SK-N-DZ (cell line): ENCODE measurements at places on chromosomes 11 and 22.

DNA sequence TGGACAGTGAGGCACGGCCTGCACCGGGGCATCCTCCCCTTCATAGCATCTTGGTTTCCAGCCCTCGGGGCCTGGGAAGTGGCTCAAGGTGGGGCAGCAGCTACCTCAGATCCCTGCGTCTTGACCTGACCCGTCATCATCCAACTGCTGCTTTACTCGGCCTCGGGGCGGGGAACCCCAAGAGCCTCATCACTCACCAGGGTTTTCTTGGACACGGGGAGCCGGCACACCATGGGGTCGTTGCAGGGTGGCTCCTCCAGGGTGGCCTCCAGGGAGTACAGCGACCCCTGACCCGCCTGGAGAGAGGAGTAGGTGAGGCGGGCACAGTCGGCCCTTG lies 651 bp downstream of the CTSF start:
- DNase-seq: no peak

DNA sequence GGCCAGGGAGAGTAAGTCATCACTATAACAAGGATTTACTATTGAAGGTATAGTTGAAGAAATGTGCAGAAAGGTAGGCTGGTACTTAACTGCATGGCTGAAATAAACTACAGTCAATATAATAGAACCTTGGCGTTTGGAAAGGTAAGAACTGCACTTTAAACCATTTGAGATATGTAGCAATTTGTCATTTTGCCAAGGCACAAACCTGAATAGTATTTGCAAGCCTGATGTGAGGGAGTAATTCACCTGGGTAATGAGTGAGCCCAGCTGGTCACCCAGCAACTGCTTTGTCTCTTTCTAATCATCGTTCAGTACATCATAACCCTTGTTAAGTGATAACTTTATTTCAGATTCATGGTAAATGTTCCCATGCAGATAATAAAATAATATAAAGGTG lies 62.3 kb upstream of the SCUBE2 start:
- no peak for DNase-seq

DNA sequence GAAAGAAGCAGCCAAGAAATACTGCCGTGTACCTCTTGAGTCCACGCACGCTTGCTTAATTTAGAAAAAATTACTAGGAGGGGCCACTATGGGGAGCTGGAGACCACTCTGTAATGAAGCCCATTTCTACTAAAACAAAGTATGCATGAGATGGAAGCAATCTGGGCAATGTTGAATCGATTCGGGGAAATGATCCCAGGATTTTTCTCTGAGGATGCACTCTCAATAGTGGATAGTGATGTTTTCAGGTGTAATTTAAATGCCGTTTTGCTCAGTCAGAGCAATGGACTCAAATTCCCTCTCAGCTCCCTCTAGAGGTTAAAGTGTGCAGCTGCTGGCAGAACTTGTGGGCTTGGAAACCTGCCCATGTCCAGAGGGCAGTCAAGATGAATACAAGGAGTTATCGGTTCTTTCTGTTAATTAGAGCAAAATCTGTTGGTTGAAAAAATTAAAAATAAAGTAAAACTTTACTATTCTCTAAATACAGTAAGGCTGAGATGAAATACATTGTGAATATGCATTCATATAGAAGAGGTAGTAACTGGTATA lies 64.1 kb downstream of the ME3 start:
- DNase-seq: peak; percentile 72

DNA sequence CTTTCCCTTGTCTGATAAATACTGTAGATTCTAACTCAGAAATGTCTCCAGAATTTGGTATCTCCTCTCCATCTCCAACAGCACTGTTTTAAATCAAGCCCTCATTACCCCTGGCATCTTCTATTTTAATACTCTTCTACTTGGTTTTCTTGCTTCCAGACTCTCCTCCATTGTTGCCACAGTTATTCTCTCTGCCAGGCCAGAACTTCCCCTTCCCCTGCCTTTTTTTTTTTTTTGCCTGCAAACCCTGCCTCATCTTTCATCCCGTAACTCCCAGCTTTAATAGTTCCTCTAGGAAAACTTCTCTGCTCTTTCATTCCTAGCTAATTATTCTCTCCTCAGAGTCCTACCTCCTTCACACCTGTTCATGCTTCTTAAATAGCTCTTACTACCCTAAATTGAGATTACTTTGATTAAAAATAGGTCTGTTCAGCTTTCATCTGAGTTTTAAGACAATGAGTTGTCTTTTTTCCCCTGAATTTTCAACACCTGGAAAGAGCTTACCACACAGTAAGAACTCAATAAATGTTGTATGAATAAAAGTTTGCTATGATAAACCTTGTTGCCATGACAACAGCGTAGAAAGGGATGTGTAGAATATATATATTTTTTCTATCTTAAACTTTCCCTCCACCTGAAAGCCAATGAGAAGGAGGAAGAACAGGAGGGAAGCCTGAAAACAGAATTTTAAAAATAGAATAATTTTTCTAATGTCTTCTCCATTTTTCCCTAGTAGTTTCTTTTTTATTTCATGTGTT lies 3.6 kb downstream of the IL18 start:
- DNase-seq: no peak

- no peak for DNase-seq
Observed at GRCh38 chr11:110044226-110044968, 48.8 kb upstream of the ZC3H12C start.

- DNase-seq: no peak
Observed at GRCh38 chr11:111719379-111719778, 46.8 kb downstream of the PPP2R1B start.

DNA sequence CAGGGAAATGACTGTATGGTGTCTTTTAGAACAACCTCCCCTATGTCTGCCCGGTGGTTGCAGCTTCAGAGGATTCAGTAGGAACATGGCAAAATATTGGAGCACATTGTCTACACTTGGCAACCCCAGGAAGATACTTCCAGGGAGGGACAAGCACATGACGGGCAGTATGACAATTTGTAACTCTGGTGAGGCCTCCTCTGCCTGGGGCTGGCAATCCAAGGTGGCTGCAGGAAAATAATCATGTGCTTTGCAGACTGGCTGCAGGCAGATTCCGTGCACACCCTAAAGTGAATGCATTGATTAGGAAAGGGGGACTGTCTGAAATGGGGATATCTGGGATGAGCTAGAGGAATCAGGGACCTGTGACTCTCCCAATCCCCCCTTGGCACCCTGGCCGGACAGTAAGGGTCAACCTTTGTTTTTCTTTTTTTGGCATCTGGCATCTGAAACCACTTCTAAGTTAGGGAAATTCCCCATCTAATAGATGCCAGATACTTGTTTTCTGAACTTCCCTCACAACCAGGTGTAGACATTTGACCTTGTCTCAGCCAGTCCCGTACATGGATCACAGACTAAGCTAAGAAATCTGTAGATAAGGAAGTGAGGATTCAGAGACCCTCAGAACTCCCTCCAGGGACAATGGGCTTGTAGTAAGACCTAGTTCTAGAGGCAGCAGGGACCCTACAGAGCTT lies 10.5 kb upstream of the PHOX2A start:
- DNase-seq: no peak

GRCh38 chr11:76947800-76948199 lies 86.4 kb upstream of the B3GNT6 start:
- DNase-seq: peak; percentile 29

- DNase-seq: no peak
Observed at GRCh38 chr22:23763579-23763945, 772 bp downstream of the C22orf15 start.

GRCh38 chr11:15197696-15198095 lies 83.0 kb downstream of the INSC start:
- DNase-seq: no peak

DNA sequence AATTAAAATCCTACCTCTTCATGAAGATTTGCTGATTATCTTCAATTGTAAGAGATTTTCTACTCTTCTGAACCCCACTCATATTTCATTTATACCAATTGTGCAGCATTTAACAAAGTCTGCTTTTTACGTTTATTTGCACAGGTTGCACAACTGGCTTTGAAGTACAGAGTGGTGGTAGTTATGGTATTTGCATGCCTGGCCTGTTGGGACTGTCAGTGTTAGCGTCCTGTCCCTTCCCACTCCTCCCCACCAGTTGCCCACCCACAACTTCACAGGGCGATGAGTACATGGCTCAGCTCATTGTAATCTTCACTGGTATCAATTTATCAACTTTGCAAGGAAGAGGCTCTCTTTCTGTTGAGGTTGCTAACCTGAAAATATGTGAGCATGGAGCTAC lies 372.3 kb downstream of the AASDHPPT start:
- no peak for DNase-seq

DNA sequence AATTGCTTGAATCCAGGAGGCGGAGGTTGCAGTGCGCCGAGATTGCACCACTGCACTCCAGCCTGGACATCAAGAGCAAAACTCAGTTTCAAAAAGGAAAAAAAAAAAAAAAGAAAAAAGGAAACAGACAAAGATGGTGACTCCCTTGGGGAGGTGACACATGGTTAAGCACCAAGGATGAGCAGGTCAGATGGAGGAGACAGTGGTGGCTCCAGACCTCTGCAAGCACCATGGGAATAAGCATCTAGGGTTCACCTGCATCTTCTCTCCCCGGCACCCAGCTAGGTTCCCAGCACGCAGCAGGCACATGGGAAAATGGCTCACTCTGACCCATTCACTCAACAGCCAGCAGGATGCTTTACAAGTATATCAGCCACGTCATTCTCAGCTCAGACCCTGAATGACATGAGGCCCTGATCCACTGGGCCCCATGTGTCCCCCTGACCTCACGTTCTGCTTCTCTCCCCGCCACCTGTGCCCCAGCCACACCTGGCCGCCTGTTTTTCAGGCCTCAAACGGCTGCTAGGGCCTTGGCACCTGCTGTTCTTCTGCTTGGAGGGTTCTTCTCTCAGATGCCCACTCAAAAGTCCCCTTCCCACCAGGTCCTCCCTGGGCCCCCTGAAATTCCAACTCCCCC lies 24.2 kb downstream of the A4GALT start:
- no peak for DNase-seq

DNA sequence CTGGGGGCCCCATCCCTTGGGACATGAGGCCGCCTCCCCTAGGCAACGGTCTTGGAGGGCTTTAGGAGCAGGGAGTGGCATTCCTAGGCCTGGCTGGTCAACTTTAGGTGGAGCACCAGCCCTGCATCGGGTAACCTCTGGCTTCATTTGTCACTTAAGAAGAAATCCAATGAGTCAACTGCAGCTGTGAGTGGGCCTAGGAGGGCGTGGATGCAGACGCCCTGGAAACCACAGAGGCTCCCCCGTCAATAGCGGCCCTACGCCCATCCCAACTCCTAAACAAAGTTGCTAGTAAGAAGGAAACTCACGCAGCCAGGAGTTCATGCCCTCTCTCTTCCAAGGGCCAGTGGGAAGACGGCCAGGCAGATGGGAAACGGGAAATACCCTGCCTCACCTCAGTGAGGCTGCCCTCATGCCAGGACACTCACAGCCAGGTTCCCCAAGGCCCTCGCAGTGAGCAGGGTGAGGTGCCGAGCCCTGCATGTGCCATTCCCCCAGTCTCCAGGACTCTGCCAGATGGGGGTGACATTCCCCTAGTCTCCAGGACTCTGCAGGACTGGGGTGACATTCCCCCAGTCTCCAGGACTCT lies 20.8 kb downstream of the BID start:
- no peak for DNase-seq

- DNase-seq: no peak
Observed at GRCh38 chr11:130457623-130458409, 9.4 kb downstream of the ADAMTS15 start.

DNA sequence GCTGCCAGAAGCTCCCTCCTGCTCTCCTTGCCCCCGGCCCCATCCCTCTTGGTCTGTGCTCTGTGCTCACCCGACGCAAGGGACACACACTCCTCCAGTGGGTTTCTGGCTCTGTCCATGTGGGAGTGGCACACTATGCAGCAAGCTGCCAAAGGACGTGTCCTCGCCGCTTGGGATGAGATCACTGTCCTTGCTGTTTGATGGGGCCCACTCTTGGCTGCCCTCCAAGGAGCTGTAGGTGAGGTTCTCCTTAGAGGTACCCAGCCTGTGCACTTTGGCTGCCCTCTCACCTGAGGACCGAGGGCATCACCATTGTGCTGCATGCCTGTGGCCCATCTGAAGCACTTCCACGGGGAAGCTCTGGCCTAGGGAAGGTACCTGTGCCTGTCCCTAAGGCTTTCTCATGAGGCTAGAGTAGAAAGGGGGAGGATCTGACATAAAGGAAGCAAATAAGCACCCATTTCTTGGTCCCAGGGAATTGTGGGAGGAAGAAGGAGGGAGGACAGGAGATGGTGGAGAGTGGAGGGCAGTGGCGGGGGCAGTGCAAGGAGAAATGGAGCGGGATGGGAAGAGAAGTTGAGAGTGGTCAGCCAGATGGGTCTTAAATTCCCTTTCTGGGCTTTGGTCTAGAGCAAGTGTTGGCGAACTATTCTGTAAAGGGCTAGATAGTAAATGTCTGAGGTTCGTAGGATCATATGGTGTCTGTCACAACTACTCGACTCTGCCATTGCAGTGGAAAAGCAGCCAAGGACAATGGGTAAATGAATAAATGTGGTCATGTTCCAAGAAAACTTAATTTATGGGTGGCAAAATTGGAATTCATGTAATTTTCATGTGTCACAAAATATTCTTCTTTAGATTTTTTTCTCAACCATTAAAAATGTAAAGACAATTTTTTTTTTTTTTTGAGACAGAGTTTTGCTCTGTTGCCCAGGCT lies 47.0 kb upstream of the AMPD3 start:
- DNase-seq: no peak

DNA sequence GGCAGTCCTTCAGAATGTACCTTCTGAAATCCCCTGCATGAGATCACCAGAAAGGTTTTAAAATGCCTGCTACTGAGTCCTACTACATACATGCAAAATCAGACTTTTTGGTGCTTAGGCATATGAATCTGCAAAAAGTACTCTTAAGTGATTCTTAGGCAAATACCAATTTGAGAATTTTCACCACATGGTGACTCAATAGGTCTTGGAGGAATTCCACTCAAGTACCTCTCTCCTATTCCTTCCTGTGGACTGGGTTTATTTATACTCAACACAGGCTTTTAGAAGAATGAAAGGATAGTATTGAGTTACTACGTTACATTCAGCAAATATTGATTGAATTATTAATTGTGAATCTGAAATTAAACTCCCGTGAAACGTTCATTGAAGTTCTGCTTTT lies 223.9 kb downstream of the CNTN5 start:
- DNase-seq: no peak

- no peak for DNase-seq
Observed at GRCh38 chr22:34099278-34099677, 179.0 kb upstream of the LARGE1 start.
